ENCODE measurements at places on chromosomes 7 and 10. TPM values are rescaled to one million over a fixed set of nuclear protein-coding genes. Genes with fewer than 3 reads are reported as not detected.

DNA sequence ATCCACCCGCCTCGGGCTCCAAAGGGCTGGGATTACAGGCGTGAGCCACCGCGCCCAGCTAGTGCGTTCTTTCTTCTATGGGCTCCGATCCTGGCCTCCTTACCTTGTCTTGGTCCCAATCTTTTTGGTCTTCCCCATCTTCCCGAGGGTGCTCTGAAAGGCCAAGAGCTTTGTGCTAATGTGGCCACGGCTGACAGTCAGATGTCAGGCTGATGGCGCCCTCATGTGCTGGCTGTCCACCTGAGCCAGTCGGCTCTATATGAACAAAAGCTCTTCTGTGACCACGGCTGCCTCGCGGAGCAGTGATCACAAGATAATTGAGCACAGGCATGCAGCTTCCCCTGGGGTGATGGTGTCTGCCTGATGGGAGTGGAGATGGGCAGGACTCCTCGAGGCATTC, 11.0 kb upstream of the AHCYL2 start:
- no peak for DNase-seq

GRCh38 chr7:47762746-47763062, 180.8 kb upstream of the TNS3 start:
- DNase-seq: no peak

GRCh38 chr7:107322015-107322414, 147.8 kb upstream of the GPR22 start:
- no peak for DNase-seq

Gene SFTPA2
- total RNA-seq: 0.19 TPM

- no peak for DNase-seq
Observed at GRCh38 chr7:137592232-137592896, 248.8 kb upstream of the PTN start.

GRCh38 chr7:30286749-30287148, 2.4 kb downstream of the ZNRF2 start:
- DNase-seq: no peak

DNA sequence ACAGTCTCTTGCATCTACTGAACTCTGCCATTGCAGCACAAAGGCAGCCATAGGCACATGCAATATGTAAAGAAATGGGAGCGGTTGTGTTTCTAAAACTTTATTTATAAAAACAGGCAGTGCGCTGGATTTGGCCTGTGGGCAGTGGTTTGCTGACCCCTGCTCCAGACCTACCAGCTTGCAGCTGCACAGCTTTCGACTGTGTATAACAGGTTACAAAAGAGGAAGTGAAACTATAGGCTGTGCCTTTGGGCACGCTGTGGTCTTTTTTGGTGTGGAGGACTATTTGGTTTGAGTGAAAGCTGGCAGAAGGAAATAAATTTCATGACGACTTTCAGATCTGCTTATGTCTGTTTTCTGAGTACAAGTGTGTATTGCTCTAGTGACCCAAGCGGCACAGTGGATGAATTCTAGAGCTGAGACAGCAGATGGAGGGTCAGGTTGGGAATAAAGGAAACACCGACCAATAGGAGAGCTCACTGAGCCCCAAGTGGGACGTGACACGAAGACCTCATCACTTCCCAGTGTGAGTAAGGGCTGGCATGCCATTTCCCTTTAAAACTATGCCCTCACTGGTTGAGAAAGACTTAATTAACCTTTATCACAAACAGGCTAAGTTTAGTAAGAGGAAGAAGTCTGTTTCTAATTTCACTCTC, 152.7 kb downstream of the ANK3 start:
- peak; percentile 73 for DNase-seq

- peak; percentile 70 for DNase-seq
Observed at GRCh38 chr7:74430961-74431466, 22.7 kb upstream of the GTF2IRD1 start.

- no peak for DNase-seq
Observed at GRCh38 chr10:110912374-110912773, 6.6 kb downstream of the BBIP1 start.

Gene AGMO
- total RNA-seq: 1.3 TPM

Data from posterior vena cava (tissue), 2 donors.